ENCODE measurements at places on chromosomes 4 and X.

DNA sequence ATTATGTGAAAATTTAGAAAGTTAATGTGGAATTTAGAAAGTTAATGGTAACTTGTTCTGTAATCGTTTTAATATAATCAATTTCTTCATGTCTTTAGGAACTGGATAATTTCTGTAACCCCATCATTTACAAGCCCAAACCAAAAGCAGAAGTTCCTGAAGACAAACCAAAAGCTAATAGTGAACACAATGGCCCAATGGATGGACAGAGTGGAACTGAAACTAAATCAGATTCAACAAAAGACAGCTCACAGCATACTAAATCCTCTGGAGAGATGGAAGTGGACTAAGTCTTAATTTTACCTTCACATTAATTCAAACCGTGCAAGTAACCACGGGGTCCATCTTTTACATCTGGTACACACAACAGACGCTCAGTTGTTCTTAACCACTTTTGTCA, 48.1 kb upstream of the PLK4 start:
- no peak for DNase-seq

- no peak for DNase-seq
Observed at GRCh38 chr4:39442998-39443397, 15.7 kb downstream of the RPL9 start.

GRCh38 chr4:147488556-147488955, 7.7 kb downstream of the EDNRA start:
- no peak for DNase-seq

DNA sequence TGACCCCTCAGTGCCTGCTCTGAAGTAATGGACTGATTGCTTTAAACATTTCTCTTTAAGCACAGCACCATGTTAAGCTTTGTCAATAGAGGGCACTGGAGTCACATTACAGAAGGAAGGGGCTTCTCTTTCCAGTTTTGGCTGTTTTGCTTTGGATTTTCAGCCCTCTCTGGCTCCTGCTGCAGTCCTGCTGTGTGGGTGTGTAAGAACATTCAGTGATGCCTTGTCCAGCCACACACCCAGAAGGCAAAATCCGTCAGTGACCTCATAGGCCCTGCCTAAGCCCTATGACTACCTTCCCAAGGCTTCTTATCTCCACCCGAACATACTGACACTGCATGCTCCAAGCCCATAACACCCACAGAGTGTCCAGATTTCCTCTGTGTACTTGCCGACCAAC, 215.3 kb upstream of the CTSO start:
- no peak for DNase-seq

- DNase-seq = no peak
Observed at GRCh38 chr4:128675083-128675482, 134.4 kb upstream of the JADE1 start.

DNA sequence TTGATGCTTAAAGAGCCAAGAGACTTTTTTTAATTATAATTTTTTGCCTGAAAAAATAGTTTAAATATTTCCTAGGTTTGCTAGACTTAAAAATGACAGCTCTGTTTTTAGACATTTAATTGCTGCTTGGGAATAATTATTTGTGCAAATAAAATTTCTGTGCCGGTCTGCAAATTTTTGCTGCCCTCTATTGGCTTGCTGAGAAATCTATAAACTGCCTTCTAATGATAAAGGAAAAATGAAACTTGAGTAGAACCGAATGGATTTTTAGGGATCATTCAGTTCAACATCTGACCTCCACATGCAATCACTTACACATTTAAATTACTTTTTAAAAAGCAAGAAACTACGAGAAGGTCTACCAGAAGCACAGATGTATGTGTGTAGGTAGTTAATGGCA, 434.0 kb downstream of the FAM133A start:
- DNase-seq = no peak

DNA sequence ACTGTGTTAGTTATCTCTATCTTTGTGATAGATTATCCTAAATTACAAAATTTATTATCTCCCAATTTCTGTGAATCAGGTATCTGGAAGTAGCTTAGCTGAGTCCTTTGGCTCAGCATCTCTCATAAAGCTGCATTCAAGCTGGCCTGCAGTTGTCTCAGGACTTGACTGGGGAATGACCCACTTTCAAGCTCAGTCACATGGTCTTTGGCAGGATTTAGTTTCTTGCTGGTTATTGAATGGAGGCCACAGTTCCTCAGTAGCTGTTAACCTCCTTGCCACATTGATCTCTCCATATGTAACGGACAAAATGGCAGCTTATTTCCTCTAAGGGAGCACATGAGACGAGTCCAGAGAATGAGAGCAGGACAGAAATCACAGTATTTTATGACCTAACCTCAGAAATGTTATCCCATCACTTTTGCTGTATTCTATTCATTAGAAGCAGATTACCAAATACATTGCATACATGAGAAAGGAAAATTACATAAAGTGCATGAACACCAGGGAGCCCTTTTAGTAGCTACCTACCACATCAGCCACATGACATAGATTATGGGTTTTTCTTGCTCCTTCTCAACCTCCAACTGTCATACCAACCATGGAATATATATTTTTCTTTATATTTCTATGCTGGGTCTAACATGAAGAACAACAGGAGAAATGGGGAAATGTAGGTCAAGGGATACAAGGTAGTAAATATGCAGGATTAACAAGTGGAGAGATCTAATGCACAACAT, 730.1 kb downstream of the CCSER1 start:
- DNase-seq = no peak

DNA sequence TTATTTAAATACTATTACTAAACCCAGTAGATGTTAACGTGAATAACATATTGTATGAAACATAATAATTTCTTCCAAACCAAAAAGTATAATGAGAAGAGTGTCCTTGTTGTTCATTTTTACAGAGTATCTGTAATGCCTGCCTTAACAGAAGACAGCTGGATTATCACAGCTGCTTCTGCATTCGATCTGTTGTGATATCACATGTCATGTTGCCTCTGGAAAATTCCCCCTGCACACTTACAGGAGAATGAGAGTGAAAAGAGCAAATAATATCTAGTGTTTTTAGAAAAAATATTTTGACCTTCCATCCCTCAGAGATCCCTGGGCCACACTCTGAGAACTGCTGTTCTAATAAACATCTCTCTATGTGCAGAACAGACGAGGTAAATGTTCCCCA, 240.1 kb upstream of the NOCT start:
- DNase-seq = no peak

- no peak for DNase-seq
Observed at GRCh38 chr4:155795991-155796390, 37.2 kb downstream of the GUCY1B1 start.

DNA sequence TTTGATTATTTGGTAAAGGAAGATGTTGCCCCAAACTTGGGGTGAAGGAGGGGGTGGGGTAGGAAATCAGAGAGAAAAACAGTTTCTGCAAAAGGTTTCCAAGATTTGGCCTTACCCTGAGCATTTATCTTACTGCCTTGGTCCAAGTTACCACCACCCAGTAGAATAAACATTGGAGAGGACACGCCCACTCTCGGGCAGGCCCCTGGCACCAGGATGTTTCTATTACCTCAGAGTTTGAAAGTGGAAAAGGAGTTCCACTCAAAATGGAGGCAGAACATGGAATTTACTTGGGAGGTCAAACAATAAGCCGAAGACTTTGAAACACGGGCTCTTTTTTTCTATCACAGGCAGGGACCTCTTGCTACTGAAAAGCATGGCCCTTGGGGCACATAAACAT, 113.7 kb downstream of the CHRNA9 start:
- DNase-seq = no peak

- DNase-seq = no peak
Observed at GRCh38 chr4:66376396-66376795, 706.1 kb upstream of the EPHA5 start.

- no peak for DNase-seq
Observed at GRCh38 chr4:41183021-41183553, 31.3 kb downstream of the APBB2 start.
